Glomerular endothelial cell (primary cell): ENCODE measurements at places on chromosomes 13 and 19. TPM values are rescaled to one million over a fixed set of nuclear protein-coding genes. Genes with fewer than 3 reads are reported as not detected.

The CALR3 gene
- total RNA-seq, result not detected in 2 replicates

The POU2F2 gene
- total RNA-seq, result 7.4 and 10.7 TPM in 2 replicates

The CGB8 gene
- total RNA-seq, result not detected in 2 replicates

The RPL13A gene
- total RNA-seq, result 1,767 and 2,462 TPM in 2 replicates

The ARL11 gene
- 0.29 and 0.53 TPM in 2 replicates for total RNA-seq

The CYP4F3 gene
- not detected in 2 replicates for total RNA-seq

The CCDC122 gene
- total RNA-seq, result 6.1 and 6.2 TPM in 2 replicates

The ZNF492 gene
- 0.19 and 0.64 TPM in 2 replicates for total RNA-seq

The TMIGD2 gene
- 0.18 TPM in 1 of 2 replicates, not detected in the other for total RNA-seq

The ZNF432 gene
- 6.1 and 7.7 TPM in 2 replicates for total RNA-seq

The COL4A2 gene
- total RNA-seq, result 1,851 and 3,750 TPM in 2 replicates

The MBD3L2 gene
- total RNA-seq, result not detected in 2 replicates

The CACNA1A gene
- 0.34 and 0.58 TPM in 2 replicates for total RNA-seq

The SOHLH2 gene
- 0.64 TPM in 1 of 2 replicates, not detected in the other for total RNA-seq

The ELSPBP1 gene
- not detected in 2 replicates for total RNA-seq
